Activated CD8-positive, alpha-beta T cell treated with anti-CD3 and anti-CD28 coated beads for 36 hours (primary cell): ENCODE measurements at places on chromosomes 6 and 20. TPM values are rescaled to one million over a fixed set of nuclear protein-coding genes. Genes with fewer than 3 reads are reported as not detected.

Gene LINC00237
- total RNA-seq = not detected

Gene LIME1
- 15.5 TPM for total RNA-seq

Gene PLN
- total RNA-seq = not detected

Gene DTD1
- 52.3 TPM for total RNA-seq

- H3K27ac ChIP-seq = no peak overlapping the region
- H3K27me3 ChIP-seq = no peaks in the 10 kb centered on the region
- H3K36me3 ChIP-seq = peaks cover 5% of the 10 kb centered on the region
- H3K4me3 ChIP-seq = no peak overlapping the region
- DNase-seq = no peak
Measured at GRCh38 chr6:152293404-152293803, 343.8 kb downstream of the SYNE1 start.

GRCh38 chr6:132820629-132821381 lies 6.4 kb downstream of the RPS12 start:
- H3K27me3 ChIP-seq = no peaks in the 10 kb centered on the region
- DNase-seq = peak; percentile 21
- peaks cover 42% of the 10 kb centered on the region for H3K4me1 ChIP-seq

GRCh38 chr20:37873884-37874283 lies 29.0 kb upstream of the VSTM2L start:
- no peak overlapping the region for H3K4me3 ChIP-seq
- H3K27ac ChIP-seq = no peak overlapping the region
- no peaks in the 10 kb centered on the region for H3K27me3 ChIP-seq
- H3K4me1 ChIP-seq = no peaks in the 10 kb centered on the region
- no peak for DNase-seq

GRCh38 chr20:48690888-48691287 lies 136.9 kb downstream of the PREX1 start:
- no peak for DNase-seq
- no peaks in the 10 kb centered on the region for H3K27me3 ChIP-seq
- peaks cover 23% of the 10 kb centered on the region for H3K4me1 ChIP-seq
- H3K27ac ChIP-seq = no peak overlapping the region
- H3K36me3 ChIP-seq = peaks cover 35% of the 10 kb centered on the region
- H3K4me3 ChIP-seq = no peak overlapping the region

DNA sequence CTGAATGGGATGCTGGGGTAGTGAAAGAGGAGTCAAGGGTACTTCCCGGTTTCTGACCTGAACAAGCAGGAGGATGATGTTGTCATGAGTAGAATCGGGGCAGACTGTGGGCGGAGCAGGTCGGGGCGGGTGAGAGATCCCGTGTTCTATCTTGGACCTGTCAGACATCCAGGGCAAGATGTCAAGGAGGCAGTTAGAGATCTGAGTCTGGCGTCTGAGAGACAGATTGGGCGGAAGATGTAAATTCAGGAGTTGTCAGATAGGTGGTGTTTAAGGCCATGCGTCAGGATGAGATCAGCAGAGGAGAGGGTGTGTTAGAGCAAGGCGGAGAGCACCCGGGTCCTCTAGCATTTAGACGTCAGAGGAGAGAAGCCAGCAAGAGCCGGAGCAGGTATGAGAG lies 115.5 kb downstream of the DLGAP4 start:
- peaks cover 4% of the 10 kb centered on the region for H3K27me3 ChIP-seq
- no peaks in the 10 kb centered on the region for H3K4me1 ChIP-seq
- H3K4me3 ChIP-seq = no peak overlapping the region
- H3K36me3 ChIP-seq = no peaks in the 10 kb centered on the region
- H3K27ac ChIP-seq = no peak overlapping the region

- H3K27ac ChIP-seq = no peak overlapping the region
- no peak overlapping the region for H3K4me3 ChIP-seq
- H3K36me3 ChIP-seq = no peaks in the 10 kb centered on the region
- H3K4me1 ChIP-seq = no peaks in the 10 kb centered on the region
- DNase-seq = no peak
Measured at GRCh38 chr6:118319894-118320649, 228.0 kb upstream of the PLN start.

GRCh38 chr6:155466539-155466938 lies 10.9 kb upstream of the NOX3 start:
- no peak overlapping the region for H3K4me3 ChIP-seq
- no peak for DNase-seq
- peaks cover 3% of the 10 kb centered on the region for H3K4me1 ChIP-seq
- H3K27ac ChIP-seq = no peak overlapping the region
- peaks cover 11% of the 10 kb centered on the region for H3K36me3 ChIP-seq

DNA sequence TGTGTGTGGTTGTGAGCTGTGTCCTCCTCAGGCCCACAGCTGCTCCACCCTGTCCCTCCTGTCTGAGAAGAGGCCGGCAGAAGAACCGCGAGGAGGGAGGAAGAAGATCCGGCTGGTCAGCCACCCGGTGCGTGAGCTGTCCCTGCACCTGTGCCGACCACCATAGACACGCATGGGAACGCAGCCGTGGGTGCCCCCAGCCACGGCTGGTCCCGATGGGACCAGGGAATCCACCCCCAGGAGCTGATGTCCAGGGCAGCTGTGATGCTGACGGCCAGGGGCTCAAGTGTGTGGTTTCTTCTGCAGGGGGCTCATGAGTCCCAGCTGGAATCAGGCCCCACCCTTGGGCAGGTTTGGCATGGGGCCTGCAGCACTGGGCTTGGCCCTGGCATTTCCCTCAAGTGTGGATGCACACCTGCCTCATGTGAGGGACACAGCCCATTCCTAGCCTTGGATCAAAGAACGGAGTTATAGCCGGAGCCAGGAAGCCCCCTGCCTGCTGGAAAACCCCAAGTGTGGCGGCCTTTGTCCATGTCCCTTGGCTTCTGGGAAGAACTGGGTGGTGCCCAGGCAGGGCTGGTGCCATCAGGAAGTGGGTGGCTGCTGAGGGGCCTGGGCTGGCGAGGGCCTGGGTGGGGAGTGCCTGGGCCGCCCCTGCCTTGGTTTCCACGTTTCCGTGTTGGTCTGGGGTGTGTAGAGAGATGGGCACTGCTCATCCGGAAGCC lies 4.6 kb upstream of the TNFRSF6B start:
- H3K4me1 ChIP-seq = peaks cover 10% of the 10 kb centered on the region
- peaks cover 16% of the 10 kb centered on the region for H3K36me3 ChIP-seq
- no peak for DNase-seq
- no peaks in the 10 kb centered on the region for H3K27me3 ChIP-seq

- no peaks in the 10 kb centered on the region for H3K4me1 ChIP-seq
- H3K36me3 ChIP-seq = no peaks in the 10 kb centered on the region
- H3K27me3 ChIP-seq = no peaks in the 10 kb centered on the region
- H3K27ac ChIP-seq = no peak overlapping the region
- no peak overlapping the region for H3K4me3 ChIP-seq
- DNase-seq = no peak
Measured at GRCh38 chr20:53804920-53805894, 211.6 kb upstream of the ZNF217 start.

- no peak overlapping the region for H3K27ac ChIP-seq
- no peak for DNase-seq
- H3K4me3 ChIP-seq = no peak overlapping the region
- H3K4me1 ChIP-seq = peaks cover 33% of the 10 kb centered on the region
Measured at GRCh38 chr6:45299096-45299581, 29.0 kb upstream of the RUNX2 start.

DNA sequence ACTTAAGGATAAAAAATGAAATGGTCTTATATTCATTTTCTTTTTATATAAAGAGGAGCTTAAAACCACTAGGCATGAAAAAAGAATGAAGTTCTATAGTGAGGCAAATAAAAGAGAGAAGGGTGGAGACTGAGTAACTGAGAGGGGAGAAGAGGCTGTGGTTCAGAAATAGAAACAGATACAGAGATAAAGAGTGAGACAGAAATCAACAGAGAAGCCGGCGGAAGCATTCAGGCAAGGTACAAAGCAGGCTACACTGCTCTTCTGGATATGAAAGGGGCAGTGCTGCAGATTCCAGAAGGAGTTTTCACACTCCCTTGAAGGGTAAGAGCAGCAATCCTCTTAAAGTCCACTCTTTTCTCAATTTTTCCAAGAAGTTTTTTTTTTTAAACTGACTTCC lies 29.9 kb downstream of the NFATC2 start:
- H3K36me3 ChIP-seq = peaks cover 83% of the 10 kb centered on the region
- peak overlapping the region; percentile 84 for H3K27ac ChIP-seq
- DNase-seq = no peak
- peaks cover 73% of the 10 kb centered on the region for H3K4me1 ChIP-seq
- no peaks in the 10 kb centered on the region for H3K27me3 ChIP-seq

DNA sequence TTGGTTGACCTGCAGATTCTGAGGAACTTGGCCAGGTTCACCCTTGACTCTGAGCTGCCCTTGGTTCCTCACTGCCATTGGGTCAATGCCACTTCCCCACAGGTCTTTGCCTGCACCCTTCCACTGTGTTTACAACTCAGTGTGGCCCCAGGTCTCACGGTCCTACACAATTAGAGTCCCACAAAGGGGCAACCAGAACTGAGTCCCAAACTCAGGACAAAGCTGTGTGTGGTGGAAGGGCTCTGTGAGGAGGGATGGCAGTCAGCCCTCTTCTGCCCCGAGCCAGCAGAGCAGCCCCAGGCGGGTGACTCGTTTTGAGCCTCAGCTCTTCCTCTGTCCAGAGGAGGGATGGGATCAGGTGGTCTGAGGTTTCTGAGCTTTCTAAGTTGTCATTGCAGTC lies 69.5 kb downstream of the NPEPL1 start:
- H3K4me1 ChIP-seq = no peaks in the 10 kb centered on the region
- H3K27ac ChIP-seq = no peak overlapping the region
- no peak overlapping the region for H3K4me3 ChIP-seq
- H3K27me3 ChIP-seq = peaks cover 19% of the 10 kb centered on the region

DNA sequence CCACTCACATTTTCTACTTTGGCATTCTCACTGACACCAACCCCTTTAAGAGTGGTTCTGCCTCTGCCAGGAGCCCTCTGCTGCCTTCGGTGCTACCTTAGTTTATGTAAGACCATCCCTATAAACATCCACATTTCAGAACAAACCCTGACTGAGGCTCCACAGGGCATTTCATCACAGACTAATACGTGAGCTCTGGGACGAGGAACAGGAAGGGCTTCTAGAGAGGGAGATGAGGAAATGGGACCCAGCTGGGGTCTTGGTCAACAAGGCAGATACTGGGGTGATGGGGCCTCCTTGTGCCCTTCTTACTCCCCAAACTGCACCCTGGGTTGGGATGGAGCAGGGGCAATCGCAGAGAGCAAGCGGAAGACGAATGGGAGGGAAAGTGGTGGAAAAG lies 86.5 kb upstream of the FYN start:
- H3K27me3 ChIP-seq = no peaks in the 10 kb centered on the region
- no peak overlapping the region for H3K27ac ChIP-seq
- no peaks in the 10 kb centered on the region for H3K4me1 ChIP-seq
- H3K36me3 ChIP-seq = no peaks in the 10 kb centered on the region
- no peak for DNase-seq
